8988T (cell line): ENCODE measurements at places on chromosomes 7 and 10.

DNA sequence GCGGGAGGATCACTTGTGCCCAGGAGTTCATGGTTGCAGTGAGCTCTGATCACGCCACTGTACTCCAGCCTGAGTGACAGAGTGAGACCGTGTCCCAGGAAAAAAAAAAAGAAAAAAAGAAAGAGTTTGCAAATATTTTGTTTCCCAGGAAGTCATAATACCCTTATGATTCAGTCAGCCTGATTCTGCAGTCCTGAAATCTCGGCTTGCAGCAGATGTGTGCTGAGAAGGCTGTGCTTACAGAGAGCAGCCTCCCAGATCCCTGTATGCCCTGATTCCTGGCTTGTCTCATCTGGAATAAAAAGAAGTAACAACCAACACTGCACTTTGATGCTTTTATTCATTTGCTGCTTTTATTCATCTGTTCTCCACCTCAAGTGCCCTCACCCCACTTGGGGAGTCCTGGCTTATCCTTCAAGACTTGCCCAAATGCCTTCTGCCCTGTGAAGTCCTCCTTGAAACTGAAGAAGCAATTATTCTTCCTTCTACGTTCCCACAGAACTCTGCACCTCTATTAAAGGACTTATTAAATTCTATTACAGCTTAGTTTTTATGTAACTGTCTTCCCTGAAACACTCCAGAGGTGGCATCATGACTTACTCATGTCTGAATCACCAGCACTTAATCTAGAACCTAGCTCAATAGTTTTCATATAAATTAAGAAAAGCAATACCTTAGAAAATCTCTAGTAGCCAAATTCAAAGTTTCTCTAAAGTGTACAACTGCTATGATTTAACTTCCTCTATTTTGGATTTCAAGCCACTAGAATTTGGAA is 27.7 kb upstream of the BPGM start:
- no peak for DNase-seq

DNA sequence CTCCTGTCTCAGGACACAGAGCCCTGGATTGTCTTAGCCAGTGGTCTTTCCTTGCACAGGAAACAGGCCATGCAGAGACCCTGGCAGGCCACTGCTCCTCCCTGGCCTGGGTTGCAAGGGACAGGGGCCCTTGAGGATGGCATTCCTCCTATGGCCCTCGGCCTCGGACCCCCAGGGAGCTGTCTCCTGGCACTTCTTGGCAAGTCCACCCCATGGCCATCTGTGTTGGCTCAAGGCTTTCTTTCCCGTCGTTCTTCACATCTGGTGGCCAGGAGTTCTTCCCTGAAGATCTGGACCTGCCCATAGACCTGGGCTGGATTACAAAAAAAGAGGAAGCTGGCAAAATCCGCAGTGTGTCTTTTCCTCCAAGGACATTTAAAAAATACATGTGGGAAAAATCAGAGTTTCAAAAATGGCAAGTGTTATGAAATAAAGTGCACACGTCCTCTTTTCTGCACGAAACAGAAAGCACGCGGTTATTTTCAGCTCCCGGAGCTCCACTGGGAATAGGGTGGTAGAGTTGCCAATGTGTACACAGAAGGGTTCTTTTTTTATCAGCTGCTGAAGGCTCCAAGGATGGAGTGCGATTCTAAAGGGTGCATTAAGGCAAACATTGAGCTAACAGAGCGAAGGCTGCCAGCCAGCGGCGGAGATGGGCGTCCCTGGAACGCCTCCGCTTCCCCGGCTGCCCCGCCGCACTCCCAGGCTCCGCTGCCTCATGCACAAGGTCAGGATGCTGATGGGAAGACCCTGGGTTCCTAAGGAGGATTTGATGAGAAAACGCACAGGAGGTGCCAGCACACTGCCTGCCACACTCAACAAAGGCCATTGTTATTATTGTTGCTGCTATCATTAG is 62.8 kb upstream of the FAM20C start:
- DNase-seq: no peak

GRCh38 chr7:12529971-12530710 is 40.4 kb upstream of the SCIN start:
- no peak for DNase-seq

DNA sequence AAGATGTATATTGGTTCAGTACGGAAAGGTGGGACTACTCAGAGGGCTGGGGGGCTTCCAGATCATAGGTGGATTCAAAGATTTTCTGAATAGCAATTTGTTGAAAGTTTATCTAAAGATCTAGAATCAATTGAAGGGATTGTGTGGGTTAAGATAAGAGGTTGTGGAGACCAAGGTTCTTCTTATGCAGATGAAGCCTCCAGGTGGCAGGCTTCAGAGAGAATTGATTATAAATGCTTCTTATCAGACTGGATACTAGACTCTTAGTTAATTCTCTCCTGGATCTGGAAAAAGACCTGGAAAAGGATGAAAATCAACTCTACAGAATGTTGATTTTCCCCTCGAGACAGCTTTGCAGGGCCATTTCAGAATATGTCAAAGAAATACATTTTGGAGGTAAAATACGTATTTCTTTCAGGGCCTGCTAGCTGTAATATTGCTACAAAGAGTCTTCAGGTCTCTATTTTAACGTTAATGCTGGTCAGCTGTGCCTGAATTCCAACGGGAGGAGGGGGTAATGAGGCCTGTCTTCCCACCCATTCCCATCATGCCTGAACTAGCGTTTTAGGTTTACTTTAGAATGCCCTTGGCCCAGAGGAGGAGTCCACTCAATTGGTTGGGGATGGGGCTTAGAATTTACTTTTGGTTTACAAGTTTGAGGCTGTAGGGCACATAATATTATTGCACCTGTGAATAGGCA is 12.8 kb upstream of the GPR15LG start:
- DNase-seq: no peak

DNA sequence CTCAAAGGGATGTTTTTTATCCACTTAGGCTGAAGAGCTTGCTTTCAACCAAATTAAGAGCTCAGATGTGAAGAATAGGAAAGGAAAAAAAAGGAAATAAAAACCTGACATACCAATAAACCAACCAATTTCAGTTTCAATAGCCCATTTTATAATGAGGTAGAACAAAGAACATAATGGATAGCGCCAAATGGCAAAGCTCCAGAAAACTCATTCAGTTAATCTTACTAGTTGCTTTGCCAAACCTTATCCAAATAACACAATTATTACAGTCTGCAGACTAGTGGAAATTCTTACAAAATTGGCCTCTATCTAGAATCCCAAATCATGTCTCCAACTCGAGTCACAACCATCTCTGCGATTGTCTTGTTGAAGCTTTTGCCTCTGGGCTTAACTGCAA is 337.0 kb downstream of the CRPPA start:
- DNase-seq: no peak

GRCh38 chr10:79159141-79159651 is 90.4 kb downstream of the ZMIZ1 start:
- no peak for DNase-seq

DNA sequence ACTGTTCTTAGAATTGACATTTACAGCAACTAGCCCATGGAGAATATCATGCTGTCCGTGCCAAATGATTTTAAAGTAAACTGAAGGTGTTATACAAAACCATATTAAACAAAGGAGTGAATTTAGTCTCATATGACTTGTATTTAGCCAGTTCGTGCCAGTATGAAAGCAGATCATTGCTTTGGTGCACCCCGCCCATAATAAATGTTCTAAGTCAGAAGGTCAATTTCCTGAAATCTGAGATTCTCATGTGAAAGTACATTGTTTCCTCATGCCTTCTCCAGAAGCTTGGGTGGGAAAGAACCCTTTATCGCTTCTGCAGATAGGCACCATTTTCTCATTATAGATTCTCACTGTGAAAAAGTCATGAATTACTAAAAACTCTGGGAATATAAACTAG is 106.4 kb downstream of the CAMK1D start:
- DNase-seq: no peak
